ENCODE measurements at places on chromosomes 16 and 17.

DNA sequence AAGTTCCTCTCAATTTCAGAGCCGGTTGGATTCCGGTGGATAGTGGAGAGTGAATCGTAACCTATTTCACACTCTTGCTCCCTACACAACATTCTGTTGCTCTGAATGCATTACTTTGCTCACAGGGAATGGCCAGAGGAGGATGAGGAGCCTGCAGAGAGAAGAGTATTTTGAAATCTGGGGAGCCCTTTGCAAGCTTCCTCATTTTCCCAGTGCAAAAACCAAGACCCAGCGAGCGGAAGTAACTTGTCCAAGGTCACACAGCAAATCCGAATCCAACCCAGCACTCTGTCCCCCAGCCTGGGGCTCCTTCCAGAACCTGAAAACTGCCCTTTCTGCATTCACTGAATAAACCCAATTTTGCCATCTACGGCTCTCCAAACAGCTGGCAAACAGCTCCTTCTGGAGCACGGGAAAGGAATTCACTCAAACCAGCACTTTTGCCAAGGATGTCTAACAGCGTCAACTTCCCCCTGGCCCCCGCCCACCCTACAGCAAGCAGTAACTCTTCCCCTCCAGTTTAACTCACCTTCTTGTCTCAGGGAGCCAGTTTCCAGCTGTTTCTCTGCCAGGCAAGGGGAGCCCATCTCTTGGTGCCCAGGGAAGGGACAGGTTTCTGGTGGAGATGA, 557 bp downstream of the KCNG4 start:
- no peak for DNase-seq

- no peak for DNase-seq
Observed at GRCh38 chr17:1511756-1512321, 4.6 kb downstream of the INPP5K start.

GRCh38 chr16:79480056-79480455, 120.5 kb downstream of the MAF start:
- DNase-seq, result no peak

- DNase-seq, result no peak
Observed at GRCh38 chr17:81435652-81436293, 40.5 kb downstream of the BAHCC1 start.

DNA sequence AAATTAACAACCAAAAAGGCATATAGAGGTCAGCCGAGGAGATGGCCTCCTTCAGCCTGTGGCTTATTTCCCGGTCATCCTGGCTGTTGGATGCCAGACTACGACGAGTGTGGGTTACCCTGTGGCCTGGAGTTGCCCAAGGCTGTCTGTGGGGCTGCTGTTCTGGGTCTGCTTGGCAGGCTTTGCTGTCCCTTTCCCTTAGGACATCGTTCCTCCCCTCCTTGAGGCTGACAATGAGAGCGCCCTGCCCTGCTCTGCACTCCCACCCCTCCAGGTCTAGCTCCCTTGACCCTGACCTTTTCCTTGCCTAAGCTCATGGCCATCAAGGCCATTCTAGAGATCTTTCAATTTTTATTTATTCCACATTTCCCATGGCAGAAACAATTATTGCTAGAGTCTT, 1.9 kb upstream of the CBFB start:
- no peak for DNase-seq

GRCh38 chr16:20298452-20298851, 28.9 kb downstream of the GP2 start:
- DNase-seq, result no peak

DNA sequence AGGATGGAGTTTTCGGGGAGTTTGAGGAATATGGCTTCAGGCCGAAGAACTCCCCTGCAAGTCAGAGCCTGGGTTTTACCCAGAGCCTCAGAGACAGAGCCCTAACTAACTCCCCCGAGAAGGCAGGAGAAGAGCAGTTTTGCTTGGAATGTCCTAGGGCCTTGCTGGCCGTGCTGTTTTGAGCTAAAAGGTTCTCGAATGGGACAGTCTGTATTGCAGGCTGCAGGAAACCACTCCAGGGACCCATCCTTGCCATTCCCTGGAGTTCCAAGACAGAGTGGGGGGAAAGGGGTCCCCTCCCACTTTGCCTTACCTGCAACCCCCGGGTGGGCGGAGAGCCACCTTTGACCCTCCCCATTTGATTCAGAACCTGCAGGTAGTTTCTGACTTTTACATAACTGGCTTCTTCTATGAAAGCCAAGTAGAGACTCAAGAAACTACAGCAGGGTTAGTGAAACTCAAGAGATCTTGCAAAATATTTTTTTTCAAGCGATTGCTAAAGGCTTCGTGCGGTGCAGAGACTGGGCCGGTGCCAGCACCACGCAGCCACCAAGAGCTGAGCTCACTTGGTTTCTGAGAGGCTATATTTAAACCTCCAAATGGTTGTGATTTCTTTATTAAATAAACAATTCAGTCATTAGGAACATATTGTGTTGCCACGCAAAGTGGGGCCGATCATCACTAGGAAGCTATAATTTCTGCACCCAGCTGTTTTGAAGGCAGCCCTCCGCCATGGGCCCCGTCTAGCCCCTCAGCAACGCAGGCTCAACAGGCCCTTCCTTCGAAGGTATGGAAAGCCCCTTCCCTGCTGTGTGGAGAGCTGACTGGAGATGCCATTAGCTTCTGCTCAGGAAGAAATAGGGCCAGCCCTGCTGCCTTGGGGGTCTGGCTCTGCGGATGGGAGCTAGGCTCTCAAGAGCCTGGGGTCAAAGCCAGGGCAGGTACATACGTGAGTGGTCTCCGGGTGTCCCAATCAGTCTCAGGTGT, 223.0 kb downstream of the NTN1 start:
- no peak for DNase-seq

GRCh38 chr17:2687074-2687418, 24.5 kb downstream of the CLUH start:
- DNase-seq, result no peak
